Thoracic aorta (tissue), 2 donors: ENCODE measurements at places on chromosomes 7 and 10.

GRCh38 chr10:125064681-125065492 lies 95.5 kb downstream of the CTBP2 start:
- DNase-seq = no peak

DNA sequence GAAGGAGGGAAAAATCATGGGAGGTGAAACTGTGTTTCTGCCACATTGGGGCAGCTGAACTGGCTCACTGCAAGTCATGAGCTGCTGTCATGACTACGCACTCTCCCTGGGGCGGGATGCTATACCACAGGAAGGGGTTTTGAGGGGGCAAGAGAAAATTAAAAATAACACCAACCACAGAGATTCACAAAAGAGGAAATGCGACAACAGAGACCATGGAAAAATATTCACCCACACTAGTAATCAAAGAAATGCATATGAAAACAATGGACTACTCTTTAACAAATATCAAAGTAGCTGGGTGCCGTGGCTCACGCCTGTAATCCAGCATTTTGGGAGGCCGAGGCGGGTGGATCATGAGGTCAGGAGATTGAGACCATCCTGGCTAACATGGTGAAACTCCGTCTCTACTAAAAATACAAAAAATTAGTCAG lies 65.2 kb upstream of the TM9SF3 start:
- no peak for DNase-seq

GRCh38 chr7:22235134-22235533 lies 121.8 kb downstream of the RAPGEF5 start:
- no peak for DNase-seq

DNA sequence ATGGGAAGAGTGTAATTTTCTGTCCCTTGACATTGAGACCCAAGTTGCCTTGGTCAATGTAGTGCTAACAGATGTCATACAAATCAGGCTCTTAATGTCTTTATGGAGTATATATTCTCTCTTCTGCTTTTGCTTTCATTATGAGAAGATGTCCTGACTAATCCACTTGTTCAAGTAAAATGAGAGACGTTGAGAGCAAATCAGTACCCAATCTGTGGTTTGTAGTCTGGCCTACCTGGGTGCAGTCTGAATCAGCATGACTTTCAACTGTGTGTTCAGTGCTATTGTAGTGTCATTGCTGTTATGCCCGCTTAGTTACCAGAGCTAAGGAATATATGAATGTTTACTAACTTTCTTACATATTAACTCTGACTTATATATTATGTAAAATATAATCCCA lies 612.4 kb downstream of the ANKRD7 start:
- no peak for DNase-seq

- peak; percentile 49 for DNase-seq
Observed at GRCh38 chr10:4073912-4074311, 288.9 kb upstream of the KLF6 start.

- DNase-seq = no peak
Observed at GRCh38 chr10:75827587-75828021, 396.2 kb downstream of the LRMDA start.

DNA sequence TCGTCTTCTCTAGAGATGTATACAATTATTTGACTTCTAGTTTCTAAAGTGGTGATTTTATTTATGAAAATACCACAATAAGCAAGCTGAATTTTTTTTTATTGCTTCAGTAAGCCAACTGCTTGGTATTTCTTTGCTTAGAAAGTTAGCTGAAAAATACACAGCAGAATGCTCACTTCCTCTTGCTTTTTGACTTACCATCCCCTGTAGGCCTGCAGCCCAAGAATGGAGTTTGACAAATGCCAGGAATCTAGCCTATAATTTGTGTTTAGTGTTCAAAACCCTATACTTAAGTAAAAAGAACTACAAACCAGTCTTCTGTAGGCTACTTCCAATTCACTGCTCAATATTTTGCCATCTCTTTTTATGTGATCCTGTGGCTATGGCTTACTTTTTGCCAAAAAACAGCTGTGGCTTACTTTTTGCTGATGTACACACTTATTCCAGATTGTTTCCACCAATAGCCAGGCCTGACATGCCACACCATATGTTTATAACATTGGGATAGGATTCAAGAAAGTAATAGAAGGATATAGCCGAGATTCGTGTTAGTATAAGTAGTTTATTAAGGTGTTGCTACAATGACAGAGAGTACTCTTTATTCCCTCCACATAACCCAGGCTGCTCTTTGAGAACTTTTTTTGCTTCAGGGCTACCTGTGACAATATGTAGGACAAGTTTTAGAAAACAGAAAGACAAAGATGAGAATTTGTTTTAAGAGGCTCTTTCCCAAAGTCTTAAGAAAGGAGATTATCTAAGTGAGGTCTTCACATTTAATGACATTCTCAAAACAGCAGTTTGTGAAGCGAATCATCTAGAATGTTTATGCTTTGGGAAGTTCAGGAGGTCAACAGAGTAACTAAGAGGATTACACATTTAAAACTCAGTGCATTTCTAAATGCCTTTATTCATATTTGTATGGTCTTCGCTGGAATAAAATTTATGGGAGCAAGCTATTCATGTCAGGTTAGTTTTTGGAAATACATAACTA lies 263.9 kb upstream of the FZD1 start:
- no peak for DNase-seq

- DNase-seq = no peak
Observed at GRCh38 chr10:43417950-43418768, 9.2 kb upstream of the HNRNPF start.

GRCh38 chr7:96097835-96098234 lies 224.1 kb downstream of the SLC25A13 start:
- DNase-seq = no peak

DNA sequence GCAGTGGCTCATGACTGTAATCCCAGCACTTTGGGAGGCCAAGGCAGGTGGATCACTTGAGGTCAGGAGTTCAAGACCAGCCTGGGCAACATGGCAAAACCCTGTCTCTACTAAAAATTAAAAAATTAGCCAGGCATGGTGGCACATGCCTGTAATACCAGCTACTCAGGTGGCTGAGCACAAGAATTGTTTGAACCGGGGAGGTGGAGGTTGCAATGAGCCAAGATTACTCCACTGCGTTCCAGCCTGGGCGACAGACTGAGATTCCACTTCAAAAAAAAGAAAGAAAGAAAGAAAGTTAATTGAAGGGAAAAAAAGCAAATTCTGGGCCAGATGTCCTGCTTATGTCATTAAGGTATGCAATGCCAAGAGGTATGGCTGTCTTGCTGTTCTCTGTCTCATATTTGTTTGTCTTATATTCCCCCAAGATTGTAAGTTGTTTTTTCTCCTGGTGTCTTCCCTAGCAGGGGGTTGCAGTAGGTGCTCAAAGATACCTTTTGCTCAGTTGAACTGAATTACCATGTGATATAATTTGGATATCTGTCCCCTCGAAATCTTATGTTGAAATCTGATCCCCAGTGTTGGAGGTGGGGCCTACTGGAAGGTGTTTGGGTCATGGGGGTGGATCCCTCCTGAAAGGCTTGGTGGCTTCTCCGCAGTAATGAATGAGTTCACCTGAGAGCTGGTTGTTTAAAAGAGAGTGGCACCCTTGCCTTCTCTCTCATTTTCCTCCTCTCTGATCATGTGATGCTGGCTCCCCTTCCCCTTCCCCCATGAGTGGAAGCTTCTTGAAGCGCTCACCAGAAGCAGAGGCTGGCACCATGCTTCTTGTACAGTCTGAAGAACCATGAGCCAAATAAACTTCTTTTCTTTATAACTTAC lies 60.9 kb downstream of the MYOF start:
- DNase-seq = no peak

DNA sequence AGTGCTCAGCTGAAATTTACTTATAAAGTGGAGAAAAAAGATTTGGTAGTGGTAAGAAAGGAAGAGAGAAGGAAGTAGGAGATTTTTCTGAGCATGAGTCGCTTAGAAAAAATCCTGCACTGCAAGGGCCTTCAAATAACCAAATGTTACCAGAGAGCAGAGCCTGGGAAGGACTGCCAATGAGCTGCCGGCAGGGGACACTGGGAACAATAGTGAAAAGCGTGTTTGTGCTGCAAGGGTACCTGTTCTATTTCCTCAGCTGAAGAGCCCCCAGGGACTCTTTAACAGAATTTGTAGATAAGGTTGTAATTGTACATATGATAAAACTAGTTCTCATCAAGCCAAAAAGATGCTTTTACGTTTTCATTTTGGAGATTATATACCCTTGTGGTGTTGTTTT lies 696.3 kb upstream of the C7orf33 start:
- DNase-seq = no peak

DNA sequence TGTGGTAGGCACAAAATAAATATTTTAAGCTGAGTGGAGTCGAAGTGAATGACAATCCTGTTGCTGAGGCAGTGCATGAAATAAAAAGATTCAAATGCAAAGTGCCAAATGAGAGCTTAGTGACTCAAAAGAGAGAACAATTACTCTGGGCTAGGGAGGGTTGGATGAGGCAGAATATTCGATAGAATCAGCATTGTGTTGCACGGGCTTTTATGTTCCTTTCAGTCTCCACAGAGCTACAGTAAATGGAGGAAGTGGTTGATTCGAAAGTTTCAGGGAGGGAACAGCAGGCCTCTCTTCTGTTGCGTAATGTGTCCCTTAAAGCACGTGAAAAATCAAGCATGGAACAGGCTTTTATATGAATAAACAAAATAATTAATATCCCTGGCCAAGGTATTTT lies 599.3 kb upstream of the CELF2 start:
- no peak for DNase-seq

DNA sequence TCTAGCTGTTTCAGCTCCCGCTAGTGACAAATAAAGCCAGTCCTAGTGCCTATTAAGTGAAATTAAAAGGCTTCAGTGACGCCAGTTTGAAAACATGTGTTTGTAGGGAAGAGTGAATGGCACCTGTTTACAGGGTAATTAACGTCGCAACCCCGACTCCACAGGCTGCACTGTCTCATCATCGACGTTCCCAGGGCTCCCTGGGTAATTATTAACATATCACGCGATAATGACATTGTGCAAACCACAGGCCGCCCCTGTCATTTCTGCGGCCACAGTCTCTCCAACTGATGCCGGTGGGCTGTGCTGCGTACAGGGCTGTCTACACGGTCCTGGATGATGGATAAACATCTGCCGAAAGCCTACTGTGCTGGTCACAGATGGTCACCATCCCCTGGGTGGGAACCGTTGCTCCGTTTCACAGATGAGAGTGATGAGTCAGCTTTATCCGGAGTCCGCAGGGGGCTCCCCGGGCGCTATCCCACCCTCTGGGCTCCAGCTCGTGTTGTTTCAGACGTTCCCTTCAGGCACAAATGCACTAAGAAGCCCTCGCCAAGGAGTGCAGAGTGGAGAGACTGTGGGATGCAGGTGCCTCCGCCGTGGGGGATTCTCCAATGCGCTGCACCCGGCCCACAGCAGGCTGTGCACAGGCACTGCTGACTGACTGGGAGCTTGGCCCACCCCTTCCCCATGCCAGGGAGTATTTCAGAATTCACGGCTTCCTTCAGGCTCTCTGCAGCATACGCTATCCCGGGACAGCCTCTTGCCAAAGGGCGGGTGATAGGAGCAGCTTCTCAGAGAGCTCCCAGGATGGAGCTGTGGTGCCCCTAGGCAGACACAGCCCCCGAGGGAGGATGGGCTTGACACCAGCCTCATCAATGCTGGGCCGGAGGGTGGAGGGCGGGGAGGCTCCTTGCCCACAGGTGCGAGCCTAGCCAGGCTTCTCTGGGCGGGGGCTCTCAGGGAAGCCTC lies 491.8 kb upstream of the FOXK1 start:
- no peak for DNase-seq

GRCh38 chr7:44607141-44608068 lies 978 bp downstream of the OGDH start:
- no peak for DNase-seq

- no peak for DNase-seq
Observed at GRCh38 chr10:43872644-43873043, 224.0 kb upstream of the ZNF32 start.

GRCh38 chr7:70114806-70115205 lies 516.5 kb downstream of the AUTS2 start:
- DNase-seq = no peak

GRCh38 chr10:62661143-62661542 lies 143.4 kb upstream of the ADO start:
- no peak for DNase-seq

GRCh38 chr10:92839191-92840085 lies 8.9 kb upstream of the EXOC6 start:
- DNase-seq = no peak

DNA sequence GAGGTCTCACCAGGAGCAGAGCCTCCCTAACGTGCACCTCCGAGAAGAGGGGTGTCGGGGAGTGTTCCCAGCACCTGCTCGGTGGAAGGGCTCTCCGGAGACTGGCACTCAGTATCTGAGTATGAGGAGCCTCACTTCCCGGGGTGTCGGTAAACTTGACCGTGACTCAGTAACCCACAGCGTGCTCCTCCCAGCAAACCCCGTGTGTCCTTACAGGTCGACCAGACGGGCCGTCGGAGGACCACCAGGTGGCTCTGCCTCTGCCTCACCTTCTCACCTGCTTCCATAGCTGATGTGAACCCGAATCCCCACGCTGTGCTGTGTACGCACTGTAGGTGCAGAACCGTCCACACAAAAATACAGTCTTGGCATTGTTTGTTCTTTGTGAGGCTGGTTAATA lies 29.0 kb upstream of the KNDC1 start:
- no peak for DNase-seq

DNA sequence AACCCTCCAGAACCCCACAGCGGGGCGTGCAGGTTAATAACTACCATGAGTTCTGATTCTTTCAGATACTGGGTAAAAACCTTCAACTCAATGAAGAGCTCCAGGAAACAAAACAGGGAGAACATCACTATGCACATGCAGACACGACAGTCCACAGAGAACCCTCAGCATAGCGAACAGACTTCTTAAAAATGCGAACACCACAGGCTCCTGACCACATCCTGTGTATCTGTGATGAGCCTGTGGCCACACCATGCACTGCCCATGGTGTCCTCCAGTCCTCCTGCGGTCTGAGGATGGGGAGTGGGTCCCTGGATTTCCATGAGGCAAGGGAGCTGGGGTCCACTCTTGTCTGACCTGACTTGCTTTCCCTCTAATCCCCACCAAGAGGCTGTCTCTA lies 107.2 kb downstream of the COBL start:
- no peak for DNase-seq

DNA sequence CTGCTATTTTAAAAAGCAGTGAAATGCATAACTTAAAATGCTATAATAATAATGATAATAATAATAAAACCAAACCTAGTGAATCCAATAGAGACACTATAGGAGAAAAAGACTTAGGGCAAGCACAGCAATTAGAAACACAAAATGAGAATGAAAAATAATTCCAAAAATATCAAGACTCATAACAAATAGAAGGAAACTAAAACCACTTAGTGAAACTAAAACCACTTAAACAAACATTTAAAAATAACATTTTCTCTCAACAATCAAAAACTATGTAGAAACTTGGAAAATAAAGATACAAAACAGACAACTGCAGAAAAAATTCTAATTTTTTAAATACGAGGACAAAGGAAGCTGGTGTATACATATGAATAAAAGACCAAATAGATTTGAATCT lies 655.2 kb upstream of the NRG3 start:
- no peak for DNase-seq

DNA sequence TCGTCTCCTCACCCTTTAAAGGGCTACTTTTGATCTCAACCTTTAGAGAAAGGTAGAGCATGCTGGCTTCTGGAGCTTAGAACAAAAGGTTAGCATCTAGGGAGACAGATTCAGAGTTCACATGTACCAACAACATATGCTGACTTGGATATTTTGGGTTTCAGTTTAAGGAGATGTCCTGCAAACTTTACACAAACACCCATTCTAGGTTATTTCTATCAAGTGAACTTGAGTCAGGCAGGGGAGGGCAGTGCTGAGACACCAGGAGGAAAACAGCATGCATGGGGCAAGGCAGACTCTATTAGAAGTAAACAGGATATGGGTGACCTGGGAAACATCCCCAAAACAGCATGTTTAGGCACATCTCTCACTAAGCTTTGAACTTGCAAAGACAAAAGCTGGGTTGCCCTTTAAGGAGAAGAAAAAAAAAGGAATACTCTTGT lies 43.8 kb downstream of the ARL4A start:
- no peak for DNase-seq
